ENCODE measurements at places on chromosomes 16 and 17.

- DNase-seq, result no peak
Measured at GRCh38 chr16:17776888-17777287, 306.1 kb upstream of the XYLT1 start.

- DNase-seq, result no peak
Measured at GRCh38 chr17:81543339-81543675, 8.8 kb downstream of the FAAP100 start.

- DNase-seq, result no peak
Measured at GRCh38 chr16:12680531-12680930, 123.2 kb downstream of the CPPED1 start.

GRCh38 chr17:50660042-50660886 lies 25.6 kb downstream of the ABCC3 start:
- no peak for DNase-seq

DNA sequence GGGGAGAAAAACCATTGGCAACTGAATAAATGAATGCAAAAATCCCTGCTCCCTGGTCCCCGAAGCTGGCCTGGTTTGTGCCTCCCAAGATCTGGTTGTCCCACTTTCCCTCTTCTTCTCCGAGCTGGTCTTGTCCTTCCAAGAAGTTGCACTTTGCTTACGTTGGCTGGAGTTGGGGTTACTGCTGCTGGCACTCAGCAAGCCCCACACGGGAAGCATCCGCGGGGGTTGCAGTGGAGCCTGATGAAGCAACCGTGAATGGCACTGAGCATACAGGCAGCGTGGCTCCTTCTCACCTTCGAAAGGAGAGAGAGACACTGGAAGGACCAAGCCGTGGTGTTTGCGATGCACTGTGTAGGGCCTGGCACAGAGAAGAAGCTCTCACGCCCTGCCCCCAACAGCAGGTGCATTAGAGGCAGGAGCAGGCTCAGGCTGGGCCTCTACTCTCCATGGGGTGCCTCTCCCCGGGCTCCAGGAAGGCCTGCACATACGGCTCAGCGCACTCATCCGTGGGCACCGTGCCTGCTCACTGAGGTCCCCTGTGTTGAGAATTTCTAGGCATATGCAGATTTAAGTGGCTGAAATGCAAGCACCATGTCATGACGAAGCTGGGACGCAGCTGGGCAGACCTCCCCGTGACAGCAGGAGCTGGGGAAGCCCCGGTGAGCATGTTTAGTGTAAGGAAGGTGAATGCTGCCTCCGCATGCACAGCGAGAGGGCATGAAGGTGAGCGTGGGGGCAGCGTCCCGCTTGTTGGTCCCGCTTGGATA lies 12.1 kb downstream of the CA5A start:
- DNase-seq, result no peak
